ENCODE measurements at places on chromosomes 2 and 18. TPM values are rescaled to one million over a fixed set of nuclear protein-coding genes. Genes with fewer than 3 reads are reported as not detected.

DNA sequence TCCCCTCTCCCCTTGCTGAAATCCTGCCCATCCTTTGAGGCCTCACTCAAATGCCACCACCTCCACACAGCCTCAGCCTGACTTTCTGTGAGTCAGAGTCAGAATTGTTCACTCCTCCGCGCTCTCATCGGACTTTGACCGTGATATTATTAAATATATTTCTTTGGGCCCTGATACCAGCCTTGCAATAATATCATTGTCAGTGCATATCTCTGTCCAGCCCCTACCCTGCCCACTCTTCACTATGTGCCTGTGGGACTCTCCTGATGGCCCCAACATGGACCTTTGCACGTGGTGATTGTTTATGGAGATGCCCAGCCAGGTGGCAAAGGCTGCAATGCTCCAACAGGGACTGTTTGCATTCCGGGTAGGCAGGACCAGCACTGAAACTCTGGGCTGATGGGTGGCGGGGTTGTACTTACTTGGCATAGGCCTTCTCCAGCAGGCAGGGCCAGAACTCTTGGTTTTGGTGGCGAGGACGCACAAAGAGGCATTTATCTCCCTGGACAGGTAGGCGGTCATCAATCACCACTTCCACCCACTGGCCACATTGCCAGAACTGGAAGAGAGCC is 37.3 kb downstream of the CAPN13 start:
- ATAC-seq: no peak

The RSAD2 gene
- total RNA-seq: 0.52 TPM

The METTL5 gene
- total RNA-seq: 52.8 TPM

The IL1RL2 gene
- total RNA-seq: 0.43 TPM

DNA sequence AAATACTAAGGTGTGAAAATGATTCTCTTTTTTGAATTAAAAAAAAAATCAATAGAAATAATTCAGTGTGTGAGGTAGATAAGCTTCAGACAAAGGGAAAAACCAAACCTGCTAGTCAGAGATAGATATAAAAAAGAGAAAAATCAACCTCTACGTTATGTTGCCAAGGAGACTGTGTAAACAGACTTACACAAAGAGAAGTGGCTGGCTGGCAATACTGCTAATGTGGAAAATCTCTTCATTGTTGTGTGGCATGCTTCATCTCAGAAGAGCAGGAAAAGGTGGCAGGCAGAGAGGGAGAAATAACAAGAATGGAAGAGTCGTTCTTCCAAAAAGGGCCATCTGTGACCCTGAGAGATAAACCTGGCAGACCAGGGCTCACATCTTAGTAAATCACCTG is 200.8 kb downstream of the SLC8A1 start:
- peak; percentile 75 for ATAC-seq

GRCh38 chr2:11454824-11455223 is 11.1 kb downstream of the E2F6 start:
- ATAC-seq: no peak

DNA sequence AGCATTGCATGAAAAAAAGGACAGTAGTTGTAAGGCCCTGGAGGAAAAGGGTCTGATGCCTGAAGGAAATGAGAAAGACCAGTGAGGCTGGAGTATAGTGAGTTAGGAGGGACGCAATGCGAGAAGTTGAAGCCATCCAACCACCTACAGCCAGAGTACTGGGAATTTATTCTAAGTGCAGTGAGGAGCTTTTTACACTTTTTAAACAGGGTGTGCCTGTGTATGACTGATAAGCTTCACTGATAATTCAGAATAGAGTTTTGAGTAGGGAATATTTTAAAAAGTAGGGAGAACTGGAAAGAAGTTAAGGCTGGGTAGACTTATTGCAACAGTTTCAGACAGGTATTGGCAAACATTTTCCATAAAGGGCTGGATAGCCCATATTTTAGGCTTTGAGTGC is 35.9 kb upstream of the CCDC85A start:
- ATAC-seq: no peak

DNA sequence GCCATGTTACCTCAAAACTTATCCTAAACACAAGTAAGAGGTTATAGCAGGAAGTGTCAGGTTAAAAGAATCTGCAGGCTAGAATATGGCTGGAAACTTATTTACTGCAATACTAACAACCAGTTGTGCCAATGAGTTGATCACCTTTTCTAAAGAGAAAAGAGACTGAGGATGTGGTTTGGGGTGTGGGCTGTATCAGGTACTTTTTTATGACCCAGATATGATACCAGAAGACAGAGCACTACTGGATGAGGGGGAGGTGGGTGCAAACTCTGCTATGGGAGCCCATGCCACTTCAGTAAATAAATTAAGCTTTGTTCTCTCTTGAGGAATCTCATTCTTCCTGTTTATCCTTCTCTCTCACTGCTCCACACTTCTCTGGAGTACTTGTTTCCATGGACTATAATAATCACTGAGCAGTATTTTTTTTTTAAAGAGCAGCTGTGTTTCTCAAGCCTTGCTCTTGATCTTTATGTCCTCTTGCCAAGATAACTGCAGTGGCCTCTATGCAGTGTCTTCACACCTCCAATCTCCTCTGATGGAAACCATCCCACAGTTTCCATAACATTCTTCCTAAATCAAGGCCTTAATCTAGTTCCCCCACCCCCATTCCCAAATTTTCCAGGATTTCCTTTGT is 51.2 kb upstream of the NOSTRIN start:
- no peak for ATAC-seq

DNA sequence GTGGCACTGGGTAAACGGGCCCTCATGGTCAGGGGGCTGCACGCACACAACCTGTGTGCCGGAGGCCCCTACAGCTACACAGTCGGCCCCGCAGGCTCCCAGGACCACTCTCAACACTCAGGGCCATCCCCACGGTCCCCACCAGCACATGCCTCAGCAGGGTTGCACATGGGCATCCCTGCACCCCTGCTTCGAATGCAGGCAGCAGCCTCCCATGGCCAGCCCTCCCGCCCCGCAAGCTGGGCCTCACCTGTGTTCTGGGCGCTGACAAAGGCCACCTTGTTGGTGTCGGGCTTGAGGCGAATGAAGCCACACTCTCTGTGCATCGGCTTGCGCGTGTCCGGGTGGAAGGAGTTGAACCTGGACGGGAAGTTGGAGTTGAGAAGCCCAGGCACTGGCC is 34.2 kb downstream of the THAP4 start:
- ATAC-seq: no peak

GRCh38 chr2:218983934-218984238 is 1.1 kb downstream of the FEV start:
- ATAC-seq: no peak

The BOLL gene
- total RNA-seq: 0.15 TPM
